ENCODE measurements at places on chromosomes 4 and X.

DNA sequence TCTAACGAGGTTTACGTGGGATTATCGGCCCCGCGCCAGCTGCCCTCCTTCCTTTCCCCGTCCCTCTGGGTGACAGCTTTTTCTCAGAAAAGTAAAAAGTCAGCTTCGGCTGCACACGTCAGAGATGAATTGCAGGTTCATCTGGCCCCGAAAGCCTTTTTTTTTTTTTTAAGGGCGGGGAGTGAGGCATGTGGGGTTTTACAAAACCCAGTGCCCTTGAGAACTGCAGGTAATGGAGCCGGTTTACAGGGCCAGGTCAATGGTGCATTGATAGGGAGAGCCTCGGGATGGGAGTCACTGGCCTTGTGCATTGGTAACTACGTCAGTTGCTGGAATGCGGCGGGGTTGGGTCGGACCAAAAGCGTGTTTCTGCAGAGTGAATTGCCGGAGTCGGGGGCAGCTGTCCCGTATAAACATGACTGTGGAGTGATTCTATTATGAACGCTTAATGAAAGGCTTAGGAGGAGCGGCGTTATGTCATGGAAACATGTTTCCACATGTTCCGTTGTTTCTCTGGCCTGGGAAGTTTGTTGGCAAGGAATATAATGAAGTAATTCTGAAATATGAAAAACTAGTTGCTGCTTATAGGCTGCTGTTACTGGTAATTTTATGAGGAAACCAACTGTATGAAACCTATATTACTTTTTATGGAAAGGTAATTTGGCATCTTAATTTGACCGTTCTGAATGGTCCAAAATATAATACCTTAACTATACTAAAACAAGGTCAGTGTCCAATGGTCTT lies 1.1 kb downstream of the HSPA4L start:
- DNase-seq: peak; percentile 50

GRCh38 chr4:185357733-185358440 lies 37.8 kb downstream of the LRP2BP start:
- DNase-seq: no peak

GRCh38 chr4:28225689-28226353 lies 1365.2 kb downstream of the STIM2 start:
- no peak for DNase-seq

GRCh38 chr4:53098681-53099121 lies 236.6 kb downstream of the RASL11B start:
- no peak for DNase-seq

DNA sequence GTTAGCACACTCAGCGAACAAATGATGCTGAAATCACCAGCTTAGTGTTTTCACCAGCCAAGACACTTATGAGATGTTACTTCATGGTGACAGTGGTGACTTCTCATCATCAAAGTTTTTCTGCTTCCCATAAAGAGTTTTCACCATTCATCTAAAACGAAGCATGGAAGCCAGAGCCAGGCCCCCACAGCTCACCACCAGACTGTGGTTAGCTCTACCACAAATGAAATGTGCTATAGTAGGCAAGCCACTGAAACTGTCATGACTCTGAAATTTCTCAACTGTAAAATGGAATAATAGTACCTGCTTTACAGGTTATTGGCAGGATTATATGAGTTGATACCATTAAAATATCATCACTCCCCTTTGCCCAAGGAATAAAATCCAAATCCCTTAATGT lies 56.4 kb upstream of the HHIP start:
- DNase-seq: no peak

DNA sequence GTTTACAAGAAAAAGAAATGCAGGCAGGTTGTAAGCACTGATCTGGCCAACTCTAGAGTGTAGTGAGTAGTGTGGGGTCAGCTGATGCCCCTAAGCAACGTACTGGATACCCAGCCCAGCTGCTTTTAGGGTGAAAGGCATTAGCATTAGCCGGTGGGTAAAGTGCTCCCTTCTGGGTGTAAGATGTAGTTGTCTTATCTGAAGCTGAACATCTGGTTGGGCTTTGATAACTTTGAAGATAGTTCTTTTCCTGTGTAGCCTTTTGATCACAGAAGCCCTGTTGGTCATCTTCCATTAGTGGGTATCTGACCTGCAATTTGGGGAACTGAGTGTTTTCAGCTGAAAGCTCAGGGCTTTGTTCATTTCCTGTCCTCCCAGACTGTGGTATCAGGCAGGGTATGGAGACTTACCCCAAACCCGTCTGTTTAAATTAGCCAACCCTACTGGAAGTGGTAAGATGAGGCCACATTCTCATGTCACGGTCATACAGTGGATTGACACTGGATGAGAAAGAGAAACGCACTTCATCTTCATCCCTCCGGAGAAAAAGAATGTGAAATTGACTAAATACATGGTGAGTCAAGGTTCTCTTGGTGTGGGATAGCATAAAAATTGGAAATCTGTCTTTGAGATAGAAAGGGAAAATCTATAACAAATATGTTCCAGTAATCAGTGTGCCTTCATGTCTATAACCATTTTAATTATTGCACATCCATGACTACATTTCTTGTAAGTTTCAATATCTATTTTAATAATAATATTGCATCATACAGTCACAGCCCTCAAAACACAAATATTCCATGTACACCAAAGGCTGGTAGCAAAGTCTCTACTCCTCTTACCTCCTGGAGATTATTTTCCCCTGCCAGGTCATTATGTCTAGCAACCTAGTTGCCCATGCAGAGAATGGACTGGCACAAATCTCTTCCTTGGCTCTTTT lies 8.7 kb downstream of the RHOH start:
- peak; percentile 35 for DNase-seq

- no peak for DNase-seq
These were observed 41.5 kb downstream of the ENOX2 start for GRCh38 chrX:130861462-130861861.

DNA sequence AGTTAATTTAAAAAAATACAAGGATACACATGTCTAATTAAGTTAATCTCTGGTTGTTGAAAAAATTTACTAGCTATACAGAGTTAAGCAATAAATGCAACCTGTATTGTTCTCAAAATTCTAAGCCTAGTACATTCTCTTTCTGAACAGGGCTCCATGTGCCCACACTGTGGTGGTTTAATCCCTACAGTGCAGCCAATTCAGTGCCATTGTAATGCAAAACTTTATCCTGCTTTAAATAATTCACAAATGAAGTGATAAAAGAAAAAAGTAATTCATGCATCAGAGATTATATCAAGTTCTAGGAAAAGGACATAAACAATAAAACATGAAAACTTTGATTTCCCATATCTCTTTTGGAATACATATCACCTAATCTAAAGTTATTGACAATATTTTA lies 1089.2 kb downstream of the C4orf33 start:
- no peak for DNase-seq

DNA sequence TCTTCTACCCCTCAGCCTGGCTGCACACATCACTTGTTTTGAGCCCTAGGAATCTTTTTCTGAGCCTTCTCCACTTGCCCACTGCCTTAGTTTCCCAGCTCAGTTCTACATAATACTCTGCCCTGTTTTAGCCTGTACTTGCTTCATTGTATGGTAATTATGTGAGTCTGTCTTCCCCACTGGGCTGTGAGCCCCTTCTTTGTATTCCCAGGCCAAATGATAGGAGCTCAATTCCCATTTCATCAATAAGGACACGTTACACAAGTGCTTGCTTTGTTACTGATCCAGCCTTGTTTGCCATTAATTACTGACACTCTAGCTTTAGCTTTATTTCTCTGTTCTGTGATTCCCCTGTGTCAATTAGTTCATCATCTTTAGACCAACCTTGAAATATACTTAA lies 28.1 kb downstream of the KIT start:
- no peak for DNase-seq

DNA sequence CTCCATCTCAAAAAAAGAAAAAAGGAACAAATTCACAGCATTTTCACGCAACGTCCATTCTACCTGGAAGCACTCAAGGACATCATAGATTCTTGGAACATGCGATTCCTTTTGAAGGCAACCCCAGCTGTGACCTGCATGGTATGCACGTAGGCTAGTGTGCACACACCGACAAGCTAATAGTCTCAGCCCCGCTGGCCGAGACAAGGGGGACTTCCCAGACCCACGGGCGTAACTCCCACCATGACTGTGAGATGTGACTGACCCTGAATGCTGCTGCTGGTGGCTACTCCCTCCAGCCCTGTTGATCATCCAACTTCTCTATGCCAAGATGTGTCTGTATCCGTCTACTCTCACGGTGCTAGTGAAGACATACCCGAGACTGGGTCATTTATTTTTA lies 78.3 kb downstream of the CRLF2 start:
- DNase-seq: no peak

DNA sequence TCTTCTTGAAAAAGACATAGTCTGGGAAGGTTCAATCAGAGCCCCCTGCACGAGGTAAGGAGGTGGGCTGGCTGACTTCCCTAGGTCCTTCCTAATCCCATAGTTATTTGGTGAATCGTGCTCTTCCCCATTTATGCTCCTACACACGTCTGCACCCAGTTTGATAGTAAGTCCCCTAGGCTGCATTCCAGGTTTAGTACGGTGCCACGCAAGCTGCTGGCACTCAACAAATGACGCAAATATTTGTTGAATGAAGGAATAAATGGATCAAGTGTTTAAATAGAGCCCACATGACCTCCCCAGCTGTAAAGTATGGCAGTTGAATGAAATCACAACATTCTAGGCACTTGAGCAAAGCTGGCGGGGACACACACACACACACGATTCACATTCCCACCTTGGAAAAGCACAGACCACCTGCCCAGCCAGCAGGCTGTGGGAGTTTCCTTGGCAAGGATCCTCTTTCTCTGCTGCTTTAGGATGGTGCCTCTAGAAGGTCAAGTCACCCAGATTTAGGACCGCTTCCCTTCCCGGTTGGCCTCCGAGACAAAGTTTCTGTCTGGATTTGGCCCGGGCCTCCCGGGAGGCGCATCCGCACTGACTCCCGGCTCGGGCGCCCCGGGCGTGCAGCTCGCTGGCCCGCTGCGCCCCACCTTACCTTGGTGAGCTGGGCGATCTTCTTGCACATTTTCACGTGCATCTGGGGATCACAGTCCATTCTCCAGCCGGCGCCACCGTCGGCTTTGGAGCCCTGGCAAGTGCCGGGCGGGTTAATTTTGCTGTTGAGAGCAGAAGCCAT lies 721 bp downstream of the FAM184B start:
- DNase-seq: no peak

- peak; percentile 87 for DNase-seq
These were observed at the start of gene MANBA for GRCh38 chr4:102760645-102761295. MANBA (minus strand) TSS chr4:102760968; CDS start chr4:102760894, 74 bp downstream.

DNA sequence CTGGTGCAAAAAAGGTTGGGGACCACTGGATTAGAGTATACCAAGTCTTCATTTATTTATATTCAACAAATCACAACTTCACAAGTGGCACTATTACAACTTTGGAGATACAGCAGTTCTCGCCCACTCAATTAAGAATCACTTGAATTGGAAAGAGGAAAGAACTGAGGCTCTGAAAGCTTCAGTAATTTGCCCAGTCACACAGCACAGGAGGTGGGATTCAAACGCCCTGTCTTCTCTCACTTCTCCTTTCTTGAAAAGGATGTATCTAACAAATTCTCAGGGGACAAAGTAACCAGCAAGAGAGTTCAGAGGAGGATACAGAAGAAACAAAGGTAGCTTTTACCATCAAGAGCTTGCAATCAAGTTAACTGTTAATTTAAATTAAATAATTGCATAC lies 12.4 kb downstream of the SMIM14 start:
- DNase-seq: no peak

- DNase-seq: no peak
These were observed 762.0 kb downstream of the CCSER1 start for GRCh38 chr4:90889171-90889570.

GRCh38 chr4:40991908-40992307 lies 222.4 kb downstream of the APBB2 start:
- no peak for DNase-seq

DNA sequence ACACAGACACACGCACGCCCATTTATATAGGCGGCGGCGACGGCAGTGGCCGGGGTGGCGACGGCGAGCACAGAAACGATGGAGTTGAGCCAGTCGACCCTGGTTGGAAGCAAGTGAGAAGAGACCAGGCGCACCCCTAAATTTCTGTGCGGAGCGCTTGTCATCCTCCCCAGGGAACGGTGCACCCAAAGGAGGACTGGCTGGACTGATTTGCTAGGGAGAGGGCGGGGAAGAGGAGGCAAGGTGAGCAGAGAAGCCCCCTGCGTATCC lies 302 bp downstream of the NHS start:
- DNase-seq: no peak

GRCh38 chr4:6042293-6043063 lies 24.2 kb upstream of the C4orf50 start:
- DNase-seq: no peak

DNA sequence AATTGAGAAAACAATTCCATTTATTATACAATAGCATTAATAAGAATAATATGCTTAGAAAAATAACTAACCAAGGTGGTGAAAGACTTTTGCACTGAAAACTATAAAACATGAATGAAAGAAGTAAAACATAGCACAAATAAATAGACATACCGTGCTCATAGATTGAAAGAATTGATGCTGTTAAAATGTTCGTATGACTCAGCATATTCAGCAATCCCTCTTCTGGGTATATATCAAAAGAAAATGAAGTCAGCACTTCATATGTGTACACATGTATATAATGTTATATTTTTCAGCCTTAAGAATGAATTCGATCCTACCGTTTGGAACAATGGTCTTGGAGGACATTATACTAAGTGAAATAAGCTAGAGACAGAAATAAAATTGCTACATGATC lies 716.3 kb downstream of the GLUD2 start:
- DNase-seq: no peak

GRCh38 chr4:40186665-40187014 lies 10.2 kb upstream of the RHOH start:
- DNase-seq: no peak

DNA sequence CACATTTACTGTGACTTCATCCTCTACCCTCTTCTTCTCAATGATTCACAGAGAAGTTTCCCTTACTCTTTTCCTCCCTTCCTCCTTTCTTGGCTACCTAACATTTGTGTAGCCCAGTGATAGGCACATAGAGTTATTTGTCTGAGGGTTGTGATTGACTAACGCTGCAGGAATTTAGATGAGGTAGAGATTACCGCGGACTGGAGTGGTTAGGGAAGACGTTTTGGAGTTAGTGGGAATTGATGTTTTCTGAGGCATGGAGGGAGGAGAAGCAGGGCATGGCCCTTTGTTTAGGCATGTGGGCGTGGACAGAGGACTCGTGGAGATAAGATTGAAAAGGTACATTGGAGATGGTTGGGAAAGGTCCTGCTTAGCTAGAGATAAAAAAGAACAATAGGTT lies 246.7 kb downstream of the GPAT3 start:
- DNase-seq: no peak

DNA sequence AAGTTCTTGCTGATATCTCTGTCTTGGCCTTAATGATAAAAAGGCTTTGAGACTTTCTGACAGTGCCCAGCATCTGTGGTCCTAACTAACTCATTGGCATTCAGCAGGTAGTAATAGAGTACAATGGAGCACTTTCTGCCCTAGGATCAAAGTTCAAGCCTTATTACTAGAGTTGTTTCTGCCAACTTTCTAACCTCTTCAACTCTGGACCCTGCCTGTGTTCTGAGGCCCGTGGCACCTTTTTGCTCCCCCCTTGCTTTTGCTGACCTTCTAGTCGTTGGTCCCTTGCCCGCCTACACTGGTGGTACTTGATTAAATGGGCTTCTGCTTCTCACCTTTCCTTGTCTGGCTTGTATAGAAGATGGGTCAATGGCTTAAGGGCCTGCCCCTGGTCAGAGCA lies 126.3 kb downstream of the PPARGC1A start:
- no peak for DNase-seq

GRCh38 chrX:109281483-109282275 lies 200.2 kb downstream of the GUCY2F start:
- no peak for DNase-seq
